NCI-H2081 treated with DMSO at 0.1 percent for 48 hours (cell line): ENCODE measurements at places on chromosomes 7 and 10.

- no peak for DNase-seq
These were observed 1.6 kb downstream of the PDGFA start for GRCh38 chr7:517774-518629.

- DNase-seq = no peak
These were observed 27.6 kb upstream of the EMX2 start for GRCh38 chr10:117514971-117515370.

- DNase-seq = no peak
These were observed 715.4 kb upstream of the NRP1 start for GRCh38 chr10:34049887-34050286.

GRCh38 chr10:67277402-67277801, 351.6 kb downstream of the LRRTM3 start:
- DNase-seq = no peak

DNA sequence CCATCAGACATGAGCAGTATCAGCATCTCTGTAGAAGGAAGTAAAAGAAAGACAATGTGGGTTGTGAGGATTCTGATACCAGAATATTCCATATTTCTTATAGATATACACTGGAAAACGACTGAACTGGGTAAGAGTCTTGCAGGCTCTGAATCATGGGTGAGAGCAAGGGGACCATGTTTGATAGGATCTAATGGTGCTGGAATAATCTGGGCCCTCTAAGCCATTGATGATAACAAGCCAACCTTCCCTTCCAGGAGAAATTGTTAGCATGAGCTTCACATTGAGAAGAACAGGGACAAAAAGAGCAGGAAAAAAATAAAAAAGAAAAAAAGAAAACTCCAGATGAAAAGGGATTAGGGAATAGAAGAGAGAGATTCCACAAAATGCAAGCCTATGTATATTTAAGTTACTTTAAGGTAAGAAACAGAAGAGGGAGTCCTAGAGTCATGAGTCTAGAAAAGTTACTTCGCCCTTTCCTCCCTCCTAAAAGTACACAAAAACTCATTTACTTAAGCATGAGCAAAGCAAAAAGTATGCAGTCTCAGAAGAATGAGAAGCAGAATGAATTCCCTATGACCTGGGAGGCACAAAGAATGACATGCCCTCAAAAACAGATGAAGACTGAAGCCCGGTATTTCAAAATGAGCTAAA, 181.9 kb downstream of the TMEM26 start:
- DNase-seq = no peak

DNA sequence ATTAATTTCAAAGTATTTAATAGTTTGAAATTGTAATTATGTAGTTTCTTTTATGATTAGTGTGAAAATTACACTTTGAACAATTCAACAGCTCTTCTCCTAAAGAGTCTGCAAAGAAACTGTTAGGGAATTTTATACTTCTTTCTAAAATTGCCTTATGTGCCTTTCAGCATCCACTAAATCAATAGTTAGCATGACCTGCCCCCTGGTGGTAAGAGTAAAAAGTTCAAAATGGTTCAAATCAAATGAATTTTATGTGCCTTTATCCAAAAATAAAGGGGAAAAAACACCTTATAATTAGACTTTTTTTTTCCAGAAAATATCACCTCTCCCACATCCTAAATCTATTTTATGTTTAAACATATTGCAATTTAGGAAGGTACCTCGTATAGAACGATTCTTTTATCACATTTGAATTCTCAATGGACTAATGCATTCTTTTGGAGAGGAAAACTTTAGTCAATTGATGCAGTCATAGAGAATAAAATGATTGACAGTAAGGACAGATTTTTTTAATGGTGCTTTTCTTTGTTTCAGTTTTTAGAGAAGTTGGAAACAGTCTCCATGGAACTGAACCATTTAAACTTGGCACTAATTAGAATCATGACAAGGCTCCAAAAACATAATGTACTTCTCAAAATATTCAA, 163.7 kb downstream of the SEMA3D start:
- DNase-seq = no peak

GRCh38 chr10:84356928-84357327, 28.5 kb downstream of the CCSER2 start:
- no peak for DNase-seq

DNA sequence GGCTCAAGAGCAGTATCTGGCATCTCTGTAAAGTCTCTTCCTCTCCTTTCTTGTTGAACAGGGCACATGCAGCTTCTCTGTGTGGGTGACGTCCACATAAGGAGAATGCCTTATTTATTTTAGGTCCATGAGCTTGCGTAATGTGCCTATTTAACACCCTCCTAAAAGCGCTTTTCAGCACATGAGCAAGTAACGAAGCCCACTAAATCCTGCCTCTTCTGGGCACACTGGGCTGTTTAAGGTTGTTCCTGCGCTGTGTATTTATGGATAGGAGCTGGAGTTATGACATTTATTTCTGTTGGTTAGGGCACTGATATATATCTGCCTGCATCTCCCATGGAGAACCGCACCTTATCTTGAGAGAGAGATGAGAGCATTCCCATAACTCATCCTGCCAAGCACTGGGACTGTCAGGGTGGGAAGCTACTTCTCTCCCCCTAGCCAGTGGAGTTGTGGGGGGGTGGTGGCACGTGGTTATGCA, 76.1 kb downstream of the LRRC4 start:
- DNase-seq = no peak

GRCh38 chr7:31852462-31852861, 165.4 kb downstream of the PPP1R17 start:
- DNase-seq = no peak

- DNase-seq = no peak
These were observed 295.9 kb downstream of the GATA3 start for GRCh38 chr10:8350250-8350967.

- no peak for DNase-seq
These were observed 94.1 kb upstream of the ARMC3 start for GRCh38 chr10:22833781-22834180.

DNA sequence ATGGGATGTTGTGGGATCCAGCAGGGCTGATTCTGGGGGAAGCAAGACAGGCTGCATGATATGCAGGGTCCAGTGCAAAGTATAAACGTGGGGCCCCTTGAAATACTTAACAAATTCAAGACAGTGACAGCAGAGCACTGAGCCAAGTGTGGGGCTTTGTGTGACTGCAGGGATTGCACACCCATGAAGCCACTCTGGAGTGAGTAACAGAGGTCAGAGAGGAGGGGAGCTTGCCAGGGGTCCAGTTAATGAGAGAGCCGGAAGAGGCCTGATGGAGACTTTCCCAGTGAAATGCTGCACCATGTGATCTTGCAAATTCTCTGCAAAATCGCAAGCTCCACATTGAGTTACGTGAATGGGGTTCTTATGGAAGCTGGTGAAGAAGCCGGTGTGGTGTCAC, 5.6 kb downstream of the NPVF start:
- no peak for DNase-seq

GRCh38 chr7:92799446-92800211, 36.7 kb downstream of the CDK6 start:
- no peak for DNase-seq
